ENCODE measurements at places on chromosomes 4 and X.
A peak's percentile ranks its signal among the peaks of the same experiment; 100 is the strongest.

DNA sequence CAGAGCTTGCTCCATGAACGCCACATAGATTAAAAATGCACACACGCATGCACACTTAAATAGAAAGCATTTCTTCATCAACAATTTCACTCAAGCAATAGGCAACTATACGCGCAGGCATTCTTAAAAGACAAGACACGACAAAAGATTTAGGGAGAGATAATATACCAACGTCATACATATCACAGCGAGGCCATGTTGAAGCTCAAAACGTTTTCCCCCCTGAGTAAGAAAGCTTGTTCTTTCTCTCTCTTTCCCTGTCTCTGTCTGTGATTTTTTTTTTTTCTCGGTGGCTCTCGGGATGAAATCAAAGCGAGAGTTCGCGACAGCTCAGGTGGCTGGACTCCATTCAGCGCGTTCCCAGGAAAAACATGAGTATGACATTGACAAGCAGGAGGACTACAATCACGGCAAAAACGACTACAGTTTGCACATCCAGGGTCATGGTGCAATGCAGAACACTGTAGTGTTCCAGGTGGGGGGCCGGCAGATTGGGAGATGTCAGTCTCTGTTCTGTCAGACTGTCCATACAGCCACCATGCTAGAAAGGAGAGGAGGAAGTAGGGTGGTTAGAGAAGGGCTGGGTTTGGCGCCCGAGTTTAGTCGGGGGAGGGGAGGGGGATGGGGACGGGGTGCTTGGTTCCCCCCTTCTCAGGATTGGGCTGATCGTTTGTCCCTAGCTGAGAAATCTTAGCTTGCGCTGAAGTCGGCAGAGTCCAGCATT lies 30.7 kb downstream of the ARHGEF9 start:
- no peak for DNase-seq

GRCh38 chr4:42345962-42346544 lies 51.2 kb upstream of the SHISA3 start:
- peak; percentile 41 for DNase-seq

DNA sequence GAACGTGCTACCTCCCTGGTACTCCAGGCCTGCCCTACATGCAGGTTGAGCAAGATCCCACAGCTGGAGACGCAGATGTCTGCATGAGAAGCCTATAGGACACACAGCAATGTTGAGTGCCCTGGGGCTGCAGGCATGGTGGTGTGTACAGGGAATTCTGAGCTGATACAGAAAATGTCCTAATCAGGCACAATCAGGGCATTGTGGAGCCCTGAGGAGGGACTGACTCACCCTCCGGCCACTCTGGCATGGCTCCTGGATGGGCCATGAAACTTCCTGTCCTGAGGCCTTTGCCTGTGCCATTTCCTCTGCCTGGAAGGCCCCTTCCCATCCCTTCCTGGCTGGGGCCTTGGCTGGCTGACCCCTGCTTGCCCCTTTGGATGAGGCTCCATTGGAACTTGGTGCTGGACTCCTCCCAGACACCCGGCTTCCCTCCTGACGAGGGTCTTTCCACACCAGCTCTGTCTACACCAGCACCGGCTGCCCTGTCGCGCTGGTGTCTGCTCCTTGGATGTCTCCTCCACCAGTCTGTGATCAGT lies 16.7 kb upstream of the AFAP1 start:
- peak; percentile 86 for DNase-seq

DNA sequence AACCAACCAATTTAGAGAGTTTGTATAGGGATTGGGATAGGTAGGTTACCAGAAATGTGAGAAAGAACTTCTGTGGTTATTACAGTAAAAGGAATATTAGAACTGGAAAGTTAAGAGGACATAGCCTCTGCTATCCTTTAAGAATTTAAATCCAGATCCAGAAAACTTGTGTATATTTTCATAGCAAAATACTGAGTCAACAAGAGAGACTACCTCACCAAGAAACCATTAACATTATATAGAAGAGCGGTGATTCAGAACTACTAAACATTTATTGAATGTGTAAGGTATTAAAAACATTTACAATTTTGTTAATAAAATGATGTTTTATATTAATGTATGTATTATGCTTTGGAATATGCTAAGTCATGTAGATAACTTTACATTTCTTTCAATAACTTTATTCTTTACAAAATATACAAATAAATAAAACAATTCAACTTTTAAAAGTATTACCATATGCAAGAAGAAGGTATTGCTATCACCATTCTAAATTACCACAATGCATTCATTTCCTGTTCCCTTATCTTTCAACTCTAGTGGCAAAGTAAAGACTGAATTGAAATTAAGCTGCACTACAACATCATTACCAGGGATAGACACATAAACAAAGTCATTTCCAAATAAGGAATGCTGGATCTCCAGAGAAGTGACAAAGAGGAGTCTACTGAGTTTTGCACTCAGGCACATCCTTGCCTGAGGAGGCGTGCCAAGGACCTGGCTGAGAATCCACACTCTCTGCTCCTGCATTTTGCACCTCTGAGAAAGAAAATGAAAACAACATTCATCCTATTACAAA lies 6.1 kb upstream of the BDH2 start:
- DNase-seq, result no peak

- DNase-seq, result no peak
These were observed 320.1 kb upstream of the NDST4 start for GRCh38 chr4:115433491-115433890.

DNA sequence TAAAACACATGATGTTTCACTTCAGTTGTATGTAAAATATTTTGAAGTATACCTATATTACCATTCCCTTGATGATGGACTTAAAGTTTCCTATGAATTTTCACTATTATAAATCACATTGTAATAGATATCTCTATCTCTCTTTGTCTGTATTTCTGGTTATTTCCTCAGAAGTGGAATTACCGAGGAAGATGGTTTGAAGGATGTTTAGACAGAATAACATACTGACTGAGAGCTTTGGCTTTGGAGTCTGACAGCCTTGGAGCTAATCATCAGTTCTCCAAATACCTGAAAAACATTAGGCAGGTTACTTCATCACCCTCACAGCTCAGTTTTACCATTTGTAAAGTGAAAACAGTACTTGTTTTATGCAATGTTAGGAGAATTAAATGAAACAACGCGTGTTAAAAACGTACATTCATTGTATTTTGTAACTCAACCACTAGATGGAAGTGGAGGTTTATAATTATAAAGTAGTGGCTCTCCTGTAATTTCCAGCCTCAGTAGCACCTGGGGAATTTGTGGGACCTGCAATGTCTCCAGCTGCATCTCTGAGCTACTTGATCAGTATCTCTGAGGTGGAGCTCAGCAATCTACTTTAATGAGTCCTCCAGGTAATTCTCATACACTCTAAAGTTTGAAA lies 14.3 kb downstream of the JCHAIN start:
- no peak for DNase-seq

GRCh38 chrX:123906557-123907316 lies 46.9 kb downstream of the XIAP start:
- DNase-seq, result no peak

- no peak for DNase-seq
These were observed 2.2 kb upstream of the FBXL5 start for GRCh38 chr4:15657366-15657765.

DNA sequence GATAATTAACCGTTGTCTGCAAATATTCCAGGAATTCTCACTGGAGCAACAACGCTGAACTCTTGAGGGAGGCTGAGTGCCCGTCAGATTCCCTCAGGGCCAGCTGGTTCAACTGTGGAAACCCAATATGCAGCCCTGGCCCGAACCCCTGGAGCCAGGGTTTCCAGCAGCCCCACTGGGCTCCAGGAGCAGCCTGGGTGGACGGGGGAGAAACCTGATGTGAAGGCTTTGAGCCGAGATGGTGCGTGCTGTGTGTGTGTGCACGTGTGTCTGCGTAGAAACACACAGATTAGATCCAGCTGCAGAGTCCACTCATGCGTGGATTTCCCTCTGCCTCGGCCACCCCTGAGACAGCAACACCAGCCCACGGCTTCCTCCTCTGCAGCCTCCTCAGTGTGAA lies 19.4 kb upstream of the SLC25A6 start:
- DNase-seq, result no peak

- peak; percentile 79 for DNase-seq
These were observed at the start of gene EVC for GRCh38 chr4:5710961-5711478. Gene EVC (plus strand): TSS chr4:5711201. CDS start chr4:5711381, 180 bp downstream.

- no peak for DNase-seq
These were observed 180.0 kb downstream of the SH3KBP1 start for GRCh38 chrX:19707246-19707871.

- no peak for DNase-seq
These were observed 18.9 kb downstream of the GAK start for GRCh38 chr4:913280-913618.

GRCh38 chr4:25177147-25177546 lies 16.9 kb upstream of the SEPSECS start:
- DNase-seq, result no peak
